Fibroblast of upper back skin (primary cell): ENCODE measurements at places on chromosomes 1 and 21.
A peak's percentile ranks its signal among the peaks of the same experiment; 100 is the strongest.

GRCh38 chr1:110555807-110556470 lies 37.0 kb upstream of the KCNA10 start:
- DNase-seq = no peak

DNA sequence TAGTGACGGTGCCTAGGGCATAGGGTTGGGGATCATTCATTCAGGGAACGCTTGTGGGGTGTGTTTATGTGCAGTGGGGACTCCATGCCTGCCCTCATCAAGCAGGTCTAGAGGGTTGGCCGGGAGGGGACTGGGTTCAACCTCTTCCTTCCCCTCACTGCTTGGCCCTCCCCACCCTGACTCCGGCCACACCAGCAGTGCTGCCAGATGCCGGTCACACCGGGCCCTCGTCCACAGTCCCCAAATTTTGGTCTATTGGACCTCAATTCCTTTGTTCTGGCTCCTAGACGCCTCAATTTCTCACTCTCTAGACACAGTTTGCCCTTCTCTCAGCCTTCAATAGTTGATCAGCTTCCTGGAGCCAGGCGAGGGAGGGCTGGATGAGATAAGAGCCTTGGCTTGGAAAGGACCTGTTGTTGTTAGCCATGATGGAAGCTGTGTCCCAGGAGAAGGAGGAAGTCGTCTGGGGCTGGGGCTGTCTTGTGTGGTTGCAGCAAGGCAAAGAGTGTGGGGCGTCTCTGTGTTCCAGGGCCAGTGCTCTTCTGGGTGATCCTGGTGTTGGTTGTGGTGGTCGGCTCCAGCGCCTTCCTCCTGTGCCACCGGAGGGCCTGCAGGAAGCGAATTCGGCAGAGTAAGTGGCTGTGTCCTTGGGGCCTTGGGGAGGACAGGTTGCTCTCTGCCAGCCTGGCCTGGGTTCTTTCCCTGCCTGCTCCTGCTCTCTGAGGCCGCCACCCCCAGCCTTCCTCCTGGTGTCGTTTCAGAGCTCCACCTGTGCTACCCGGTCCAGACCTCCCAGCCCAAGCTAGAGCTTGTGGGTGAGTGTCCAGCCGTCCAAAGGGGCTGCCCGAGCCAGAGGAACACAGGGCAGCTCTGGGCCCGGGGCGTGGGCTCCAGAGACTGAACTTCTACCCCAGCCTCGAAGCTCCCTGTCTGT lies 41.1 kb upstream of the TNFRSF1B start:
- DNase-seq = no peak

- DNase-seq = no peak
Observed at GRCh38 chr1:180254854-180255253, 24.8 kb downstream of the LHX4 start.

DNA sequence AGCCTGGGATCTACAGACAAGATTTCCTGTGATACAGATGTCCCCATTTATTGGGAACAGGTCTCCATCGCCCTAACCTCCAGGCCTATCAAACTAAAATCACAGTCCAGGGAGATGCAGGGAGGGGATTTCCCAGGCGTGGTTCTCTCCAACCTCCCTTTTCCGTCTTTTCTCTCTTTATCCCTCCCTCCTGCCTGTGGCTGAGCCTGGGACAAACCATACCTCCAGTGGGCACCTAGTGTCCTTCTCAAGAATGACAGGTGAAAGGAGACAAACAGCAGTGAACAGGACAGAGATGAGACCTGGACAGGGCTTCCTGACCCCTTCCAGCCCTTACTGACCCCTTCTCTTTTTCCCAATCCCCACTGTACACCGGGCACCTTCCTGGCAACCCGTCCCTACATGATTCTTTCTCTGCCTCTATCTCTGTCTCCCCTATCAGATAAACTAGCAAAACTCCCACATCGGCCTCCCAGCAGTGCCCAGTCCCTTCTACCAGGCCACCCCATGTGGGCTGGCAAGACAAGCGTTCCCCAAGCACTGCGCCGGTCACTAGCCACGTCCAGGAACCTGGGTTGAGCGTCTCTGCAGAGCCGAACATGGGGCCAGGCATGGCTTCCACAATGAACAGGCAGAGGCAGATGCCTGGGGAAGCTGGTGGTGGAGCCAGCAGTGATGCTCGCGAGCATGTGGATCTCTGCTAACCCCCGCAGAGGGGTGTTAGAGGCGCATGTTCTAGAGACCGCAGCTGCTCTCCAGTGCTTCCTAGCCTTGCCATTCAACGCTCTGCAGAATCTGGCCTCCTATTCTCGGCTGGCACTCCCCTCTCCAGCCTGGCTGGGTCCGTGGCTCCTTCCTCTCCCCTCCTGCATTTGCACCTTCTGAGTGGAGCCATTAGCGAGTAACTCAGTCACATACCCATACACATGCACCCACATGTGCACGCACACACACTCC lies 54.7 kb downstream of the ELK4 start:
- DNase-seq = no peak

- no peak for DNase-seq
Observed at GRCh38 chr1:111475701-111476100, 1.9 kb downstream of the C1orf162 start.

DNA sequence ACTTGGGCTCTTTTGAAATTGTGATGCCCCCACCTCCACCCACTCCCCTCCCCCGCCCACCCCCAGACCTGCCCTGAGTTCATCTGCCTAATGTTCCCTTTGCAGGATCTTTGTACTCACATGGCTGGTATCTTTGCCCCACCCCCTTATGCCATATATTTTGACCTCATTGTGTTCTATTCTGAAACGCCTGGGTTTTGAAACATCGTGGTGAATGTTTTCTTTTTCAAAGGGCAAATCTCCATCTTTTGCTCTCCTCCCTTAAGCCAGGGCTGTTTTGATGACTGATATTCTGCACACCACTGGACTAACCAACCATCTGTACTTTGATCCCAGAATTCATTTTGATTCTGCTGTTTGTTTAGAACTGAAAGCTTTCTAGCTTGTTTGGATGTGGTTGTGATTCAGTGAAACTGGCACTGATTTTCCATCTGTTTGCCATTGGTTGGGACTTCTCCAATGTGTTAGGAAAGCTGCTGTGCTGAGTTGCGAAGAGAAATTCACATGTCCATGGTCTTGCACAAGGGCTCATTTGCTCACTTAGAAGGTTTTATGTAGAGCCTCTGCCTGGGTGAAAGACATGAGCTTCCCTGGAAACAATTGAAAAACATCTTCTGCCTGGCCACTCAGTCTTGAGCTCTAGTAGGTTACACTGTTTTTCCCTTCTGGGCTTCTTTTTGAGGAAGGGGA lies 16.5 kb downstream of the SMAP2 start:
- DNase-seq = peak; percentile 35

GRCh38 chr1:39261712-39262221 lies 57.3 kb downstream of the MACF1 start:
- DNase-seq = peak; percentile 84

DNA sequence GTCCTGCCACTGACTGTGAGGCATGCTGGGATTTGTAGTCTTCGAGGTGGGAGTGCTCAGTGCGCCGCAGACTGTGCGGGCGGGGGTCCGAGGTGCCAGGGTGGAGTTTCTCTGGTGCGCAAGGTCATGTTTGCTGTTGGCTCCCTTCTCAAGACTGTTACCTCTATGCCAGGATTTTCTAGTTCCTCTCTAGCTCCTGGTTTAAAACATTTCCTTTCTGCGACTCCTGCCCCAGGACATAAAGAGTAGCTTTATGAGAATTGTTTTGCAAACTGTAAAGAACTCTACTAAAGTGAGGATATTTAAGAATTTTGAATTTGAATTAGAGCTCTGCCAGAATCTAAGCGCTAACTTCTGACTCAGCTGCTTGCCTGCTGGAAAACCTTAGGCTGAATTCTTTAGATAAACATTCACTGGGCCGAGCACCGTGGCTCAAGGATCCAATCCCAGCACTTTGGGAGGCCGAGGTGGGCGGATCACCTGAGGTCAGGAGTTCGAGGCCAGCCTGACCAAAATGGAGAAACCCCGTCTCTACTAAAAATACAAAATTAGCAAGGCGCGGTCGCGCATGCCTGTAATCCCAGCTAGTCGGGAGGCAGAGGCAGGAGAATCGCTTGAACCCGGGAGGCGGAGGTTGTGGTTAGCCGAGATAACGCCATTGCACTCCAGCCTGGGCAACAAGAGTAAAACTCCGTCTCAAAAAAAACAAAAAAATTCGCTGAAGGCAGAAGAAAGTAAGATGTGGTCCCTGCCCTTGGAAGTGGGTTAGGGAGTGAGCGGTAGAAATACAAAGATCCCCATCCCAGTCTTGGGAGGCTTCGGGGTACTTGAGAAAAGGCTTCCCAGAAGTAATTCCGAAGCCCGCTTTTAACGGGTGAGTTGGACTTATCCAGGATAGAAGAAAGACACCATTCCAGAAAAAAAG lies 992 bp upstream of the USP48 start:
- peak; percentile 51 for DNase-seq

GRCh38 chr1:206982216-206982615 lies 12.0 kb upstream of the FCAMR start:
- peak; percentile 36 for DNase-seq

- no peak for DNase-seq
Observed at GRCh38 chr1:197092491-197093023, 25.5 kb upstream of the F13B start.

DNA sequence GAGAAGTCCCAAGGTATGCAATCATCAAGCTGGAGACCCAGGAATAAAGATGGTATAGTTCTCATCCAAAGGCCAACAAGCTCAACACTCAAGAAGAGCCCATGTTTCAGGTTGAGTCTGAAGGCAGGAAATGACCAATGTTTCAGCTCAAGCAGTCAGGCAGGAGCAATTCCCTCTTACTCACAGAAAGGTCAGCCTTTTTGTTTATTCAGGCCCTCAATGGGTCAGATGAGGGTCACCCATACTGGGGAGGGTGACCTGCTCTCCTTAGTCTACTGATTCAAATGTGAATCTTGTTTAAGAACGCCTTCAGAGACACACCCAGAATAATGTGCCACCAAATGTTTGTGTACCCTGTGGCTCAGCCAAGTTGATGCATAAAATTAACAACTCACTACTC lies 262.4 kb downstream of the USP25 start:
- no peak for DNase-seq

DNA sequence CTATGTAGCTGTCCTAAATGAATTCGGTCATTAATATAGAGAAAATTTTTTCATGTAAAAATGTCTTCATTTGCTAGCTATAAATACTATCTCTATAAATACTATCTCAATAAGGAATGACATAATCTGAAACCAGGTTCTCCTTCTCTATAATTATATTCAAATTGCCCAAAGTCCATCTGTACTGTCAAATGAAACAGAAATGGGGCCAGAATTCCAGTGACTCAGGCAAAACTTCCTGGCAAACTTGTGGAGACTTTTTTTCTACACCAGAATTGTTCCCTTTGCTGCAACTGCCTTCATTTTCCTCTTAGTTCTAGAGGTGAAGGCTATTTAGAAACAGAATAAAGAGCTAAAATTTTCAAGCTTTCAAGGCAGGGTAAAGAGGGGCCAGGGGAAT lies 152.5 kb downstream of the KCNH1 start:
- peak; percentile 10 for DNase-seq

DNA sequence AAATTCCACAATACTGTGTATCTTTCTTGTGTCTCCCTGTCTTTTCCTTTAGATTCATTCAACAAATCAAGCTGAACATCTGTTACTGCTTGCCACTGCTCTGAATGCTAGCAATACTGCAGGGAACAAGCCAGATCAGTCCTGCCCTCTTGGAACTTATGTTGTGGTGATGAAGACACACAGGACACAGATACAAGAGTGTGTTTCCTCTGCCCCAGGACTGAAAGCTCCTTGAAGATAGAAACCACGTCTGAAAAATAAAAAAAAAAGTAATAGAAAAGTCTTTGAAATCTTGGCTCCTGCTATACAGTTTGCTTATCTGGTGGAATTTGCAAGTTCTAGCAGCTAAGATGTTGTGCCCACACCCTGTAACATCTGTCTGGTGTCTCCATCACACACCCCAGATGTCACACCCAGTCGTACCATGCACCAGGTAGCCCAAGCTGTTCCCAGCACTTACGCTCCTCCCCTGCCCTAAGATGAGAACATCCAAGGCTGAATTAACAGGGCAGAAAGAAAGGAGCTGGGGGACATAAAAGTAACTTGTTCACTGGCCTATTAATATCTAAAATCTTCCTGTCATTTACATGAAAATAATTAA lies 80.2 kb upstream of the GALNT2 start:
- no peak for DNase-seq

DNA sequence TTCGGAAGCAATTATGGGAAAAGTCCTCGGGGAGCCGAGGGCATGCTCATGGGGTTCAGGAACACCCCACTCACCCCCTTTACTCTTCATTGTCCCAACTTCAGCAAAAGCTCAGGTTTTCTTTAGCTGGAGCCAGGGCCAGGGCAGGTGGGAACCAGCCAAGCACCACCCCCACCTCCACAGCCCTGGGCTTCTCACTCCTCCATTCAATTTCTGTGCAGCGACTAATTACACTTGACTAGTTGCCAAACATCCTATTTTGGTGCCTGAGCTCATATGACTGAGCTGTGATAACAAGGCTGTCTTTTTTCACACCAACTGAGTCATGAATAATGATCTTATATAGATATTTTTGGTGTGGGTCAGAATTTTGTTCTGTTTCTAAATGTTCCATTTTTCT lies 257.2 kb upstream of the AJAP1 start:
- no peak for DNase-seq

DNA sequence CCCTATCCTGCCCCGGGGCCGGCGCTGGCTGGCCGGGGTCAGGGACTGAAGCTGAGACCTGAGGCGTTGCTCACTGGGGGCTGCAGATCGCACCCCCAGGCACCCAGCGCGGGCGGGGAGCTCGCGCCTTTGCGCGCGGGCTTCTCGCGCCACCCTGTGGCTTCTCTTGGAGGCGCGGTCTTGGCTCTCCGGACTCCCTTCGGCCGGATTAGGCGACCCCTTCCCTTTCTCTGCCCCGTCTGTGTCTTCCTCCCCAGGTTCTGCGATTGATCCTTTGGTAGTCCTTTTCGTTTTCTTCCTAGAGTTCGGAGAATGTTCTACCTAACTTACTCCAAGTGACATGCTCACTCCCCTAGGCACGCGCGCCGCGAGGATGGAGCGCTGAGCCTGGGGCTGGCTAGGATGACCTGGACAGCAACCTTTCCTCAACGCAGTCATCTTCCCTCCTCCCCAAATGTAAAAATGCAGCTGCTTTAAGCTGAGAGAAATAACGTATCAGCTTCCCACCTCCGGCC lies 495 bp upstream of the NTRK1 start:
- DNase-seq = peak; percentile 30

DNA sequence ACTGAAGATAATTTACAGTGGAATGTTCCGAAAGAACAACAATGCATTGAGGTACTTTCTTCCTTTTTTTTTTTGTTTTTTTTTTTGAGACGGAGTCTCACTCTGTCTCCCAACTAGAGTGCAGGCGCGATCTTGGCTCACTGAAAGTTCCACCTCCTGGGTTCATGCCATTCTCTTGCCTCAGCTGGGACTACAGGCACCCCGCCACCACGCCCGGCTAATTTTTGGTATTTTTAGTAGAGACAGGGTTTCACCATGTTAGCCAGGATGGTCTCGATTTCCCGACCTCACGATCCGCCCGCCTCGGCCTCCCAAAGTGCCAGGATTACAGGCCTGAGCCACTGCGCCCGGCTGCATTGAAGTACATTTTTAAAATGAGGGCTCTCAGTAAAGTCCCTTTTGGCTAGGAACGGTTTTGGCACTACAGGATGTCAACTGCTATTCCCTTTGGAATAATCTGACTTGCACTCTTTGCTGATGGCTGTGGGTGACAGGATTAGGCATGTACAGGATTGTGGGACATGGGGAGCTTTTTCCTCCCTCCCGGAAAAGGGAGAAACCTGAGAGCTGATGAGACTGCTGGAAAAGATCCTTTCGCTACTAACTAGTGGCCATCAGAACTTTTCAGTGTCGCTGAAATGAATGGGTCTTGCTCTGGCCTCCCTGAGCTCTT lies 56.9 kb upstream of the EDEM3 start:
- DNase-seq = no peak

- no peak for DNase-seq
Observed at GRCh38 chr1:244052016-244052727, 1.1 kb downstream of the ZBTB18 start.

GRCh38 chr1:8525558-8526275 lies 207.8 kb downstream of the SLC45A1 start:
- peak; percentile 94 for DNase-seq
